Hematopoietic multipotent progenitor cell treated with erythropoietin and hydrocortisone succinate and interleukin-3 and kit ligand, for 6 days (in vitro differentiated cells): ENCODE measurements at places on chromosomes 1 and 21.

DNA sequence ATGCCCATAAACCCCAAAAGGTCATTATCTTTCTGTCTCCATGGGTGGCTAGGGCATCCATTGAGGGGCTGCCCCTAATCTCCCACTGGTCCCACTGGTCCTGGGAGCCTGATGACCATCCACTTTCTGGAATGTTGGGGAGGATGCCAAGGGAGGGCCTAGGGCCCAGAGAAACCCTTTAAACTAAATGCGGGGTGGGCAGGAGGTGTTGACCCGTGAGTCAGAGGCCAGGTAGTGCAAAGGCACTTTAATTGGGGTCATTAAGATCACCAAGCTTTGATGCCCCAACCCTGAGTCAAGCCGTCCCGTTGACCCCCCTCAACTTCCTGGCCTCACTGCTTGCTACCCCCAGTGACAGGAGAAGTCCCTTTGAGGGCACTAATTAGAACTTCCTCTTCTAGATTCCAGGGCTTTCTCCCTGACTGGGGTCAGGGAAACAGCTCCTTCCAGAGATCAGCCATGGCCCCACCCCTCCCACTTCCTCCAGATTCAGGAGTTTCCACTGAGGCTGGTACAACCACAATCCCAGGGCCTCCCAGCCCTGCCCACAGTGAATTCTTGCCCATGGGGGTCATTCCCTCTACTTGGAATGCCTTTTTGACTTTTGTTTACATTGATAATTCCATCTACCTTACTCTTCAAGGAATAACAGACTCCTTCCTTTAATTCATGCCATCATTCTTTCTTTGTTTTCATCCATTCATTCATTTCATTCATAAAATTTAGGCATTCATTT lies 15.5 kb upstream of the SERINC2 start:
- no peak for DNase-seq

DNA sequence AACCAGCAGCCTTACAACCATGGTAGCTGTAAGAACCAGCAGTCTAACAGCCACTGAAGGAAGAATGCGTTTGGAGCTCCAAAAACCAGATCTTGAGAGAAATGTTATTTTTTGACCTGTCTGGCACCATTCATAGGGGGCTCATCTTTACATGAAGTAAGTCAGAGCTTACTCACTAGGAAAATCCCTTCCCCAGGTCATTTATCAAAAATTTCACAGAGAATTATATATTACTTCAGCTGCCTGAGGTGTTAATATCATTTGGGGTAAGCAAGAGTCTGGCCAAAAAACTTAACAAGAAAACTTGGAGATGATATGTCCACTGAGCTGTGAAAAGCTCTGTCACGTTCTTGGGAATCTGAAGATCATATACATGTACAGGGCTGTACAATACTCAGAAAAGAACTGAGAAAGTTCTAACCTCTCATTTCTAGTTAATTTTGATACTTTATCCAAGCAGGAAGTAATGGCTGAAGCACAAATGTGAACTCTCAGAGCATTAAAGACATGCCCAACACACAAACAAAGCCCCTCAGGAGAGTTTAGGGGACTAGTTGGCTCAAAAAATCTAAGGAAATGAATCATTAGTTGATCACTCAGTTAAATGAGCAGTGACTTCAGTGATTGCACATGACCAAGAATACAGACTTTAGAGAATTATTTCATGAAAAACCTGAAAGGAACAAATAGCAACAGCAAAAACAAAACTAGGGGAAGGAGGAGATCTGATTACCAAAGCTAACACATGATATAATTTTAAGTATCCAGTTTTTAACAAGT lies 681.1 kb downstream of the LTN1 start:
- no peak for DNase-seq

DNA sequence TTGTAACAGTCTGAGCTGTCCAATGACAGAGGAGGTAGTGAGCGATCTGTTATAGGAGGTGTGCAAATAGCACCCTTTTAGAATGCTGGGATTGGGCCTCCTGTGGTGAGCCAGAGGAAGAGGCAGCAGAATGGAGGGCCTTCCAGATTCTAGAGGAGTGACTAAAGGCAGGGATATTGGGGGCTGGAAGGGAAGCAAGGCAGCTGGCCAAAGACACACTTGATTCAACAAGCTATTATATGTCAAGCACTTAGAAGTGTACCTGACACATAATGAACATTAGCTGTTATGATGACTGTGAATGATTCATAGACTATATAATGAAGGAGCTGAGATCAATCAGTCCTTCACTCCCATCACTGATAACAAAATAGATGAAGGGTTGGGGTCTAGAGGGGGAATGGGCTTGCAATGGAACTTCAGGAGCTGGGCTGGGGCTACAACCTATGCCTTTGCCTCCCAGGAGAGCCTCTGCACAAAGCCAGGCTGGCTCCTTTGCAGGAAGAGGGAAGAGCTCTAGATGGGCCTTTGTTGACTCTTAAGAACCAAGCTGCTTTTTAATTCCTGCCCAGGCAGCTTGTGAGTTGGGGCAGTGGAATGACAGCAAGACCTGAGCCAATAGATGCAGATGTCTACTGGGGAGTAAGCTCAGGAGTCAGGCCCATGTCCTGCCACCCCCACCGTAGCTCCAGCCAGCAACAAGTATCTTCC lies 2.3 kb upstream of the MKNK1 start:
- no peak for DNase-seq

GRCh38 chr1:213269829-213270228 lies 218.8 kb downstream of the RPS6KC1 start:
- peak; percentile 21 for DNase-seq

DNA sequence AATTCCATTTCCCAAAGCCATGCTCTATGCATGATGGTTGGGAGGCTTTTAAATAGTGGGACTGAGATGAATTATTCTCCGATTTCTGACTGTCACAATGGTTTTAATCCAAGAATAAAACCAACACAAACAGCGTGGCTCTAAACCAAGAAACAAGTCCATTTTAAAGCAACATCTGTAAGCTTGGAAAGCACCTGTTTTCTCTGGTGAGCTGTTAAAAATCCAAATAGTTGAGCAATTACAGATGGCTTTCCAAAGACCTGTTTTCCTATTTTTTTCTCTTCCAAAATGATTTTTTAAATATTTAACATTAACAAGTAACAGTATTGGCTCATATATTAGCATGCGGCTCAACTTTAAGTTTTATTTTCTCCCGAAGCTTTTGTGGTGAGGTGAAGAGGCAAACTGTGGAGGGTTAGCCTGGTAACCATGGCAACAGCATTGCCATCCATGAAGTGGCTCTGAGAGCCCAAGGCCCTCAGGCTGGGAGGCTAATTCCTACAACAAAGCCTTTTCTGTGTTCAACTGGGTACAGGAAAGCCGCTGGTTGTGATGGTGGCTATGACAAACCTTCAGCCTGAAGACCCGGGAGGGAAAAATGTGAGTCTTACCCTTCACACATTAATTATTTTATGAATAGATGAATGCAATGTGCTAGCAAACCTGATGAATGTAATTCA lies 56.7 kb upstream of the B3GALT5 start:
- DNase-seq: no peak

DNA sequence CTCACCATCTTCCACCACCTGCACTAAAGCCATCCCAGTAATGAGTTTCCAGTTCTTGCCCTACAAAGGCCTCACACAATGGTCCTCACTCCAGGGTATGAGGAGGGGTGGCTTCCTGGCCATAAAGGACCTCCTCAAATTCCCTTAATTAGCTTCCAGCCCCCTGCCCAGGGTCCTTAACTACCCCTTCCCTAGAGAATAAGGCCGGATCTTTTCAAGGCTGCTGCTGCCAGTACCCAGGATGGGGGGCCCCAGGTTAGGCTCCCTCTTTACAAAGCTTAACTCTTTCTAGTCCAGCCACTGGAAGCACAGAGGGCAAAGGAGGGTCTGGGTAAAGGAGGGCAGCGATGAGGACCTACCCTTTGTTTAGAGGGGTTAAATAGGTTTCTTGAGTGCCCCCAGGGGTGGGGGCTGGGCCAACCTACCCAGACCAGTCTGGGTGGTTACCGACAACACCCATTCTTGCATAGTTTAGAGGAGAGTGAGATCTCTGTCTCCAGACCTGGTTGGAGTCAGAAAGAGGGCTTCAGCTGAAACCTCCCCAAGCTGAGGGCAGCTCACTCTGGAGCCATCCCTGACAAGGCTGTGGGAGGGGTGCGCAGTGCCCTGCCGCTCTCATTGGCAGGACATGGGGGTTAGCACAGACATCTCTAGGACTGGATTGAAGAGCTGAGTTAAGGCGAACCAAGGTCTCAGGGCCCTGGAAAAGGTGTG lies 7.1 kb downstream of the BLACAT1 start:
- no peak for DNase-seq

- DNase-seq: peak; percentile 5
Measured at GRCh38 chr1:97050506-97050905, 328.9 kb downstream of the PTBP2 start.

DNA sequence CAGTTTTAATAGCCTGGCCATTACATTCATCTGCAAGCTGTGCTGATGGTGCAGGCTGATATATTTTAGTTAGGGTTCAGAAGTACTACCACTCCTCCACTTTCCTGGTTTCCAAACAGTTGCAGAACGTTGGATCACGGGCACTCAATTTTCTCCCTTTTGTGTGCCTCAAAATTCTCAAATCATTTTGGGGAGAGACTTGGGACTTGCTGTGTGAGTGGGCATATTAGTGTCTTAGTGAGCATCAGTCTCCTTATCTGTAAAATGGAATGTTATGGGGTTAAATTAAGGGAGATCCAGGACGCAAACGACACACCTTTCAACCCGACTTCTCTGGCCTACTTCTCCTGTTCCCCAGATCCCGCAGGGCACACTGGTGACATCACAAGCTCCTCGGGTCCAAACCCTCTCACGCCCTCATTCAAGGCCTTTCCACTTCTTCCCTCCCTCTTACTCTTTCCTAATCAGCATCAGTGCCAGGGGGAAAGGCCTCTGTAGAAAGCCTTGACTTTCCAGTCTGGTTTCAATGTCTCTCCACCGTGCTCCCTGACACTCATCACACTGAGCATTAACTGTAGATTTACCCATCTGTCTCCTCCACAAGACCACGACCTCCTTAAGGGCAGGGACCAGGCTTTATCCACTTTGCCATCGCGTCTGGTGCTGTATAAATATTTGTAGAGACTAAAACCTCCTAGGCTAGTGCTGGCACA lies 1.2 kb downstream of the PIGP start:
- peak; percentile 53 for DNase-seq

GRCh38 chr1:198196630-198197029 lies 39.8 kb downstream of the NEK7 start:
- DNase-seq: no peak

DNA sequence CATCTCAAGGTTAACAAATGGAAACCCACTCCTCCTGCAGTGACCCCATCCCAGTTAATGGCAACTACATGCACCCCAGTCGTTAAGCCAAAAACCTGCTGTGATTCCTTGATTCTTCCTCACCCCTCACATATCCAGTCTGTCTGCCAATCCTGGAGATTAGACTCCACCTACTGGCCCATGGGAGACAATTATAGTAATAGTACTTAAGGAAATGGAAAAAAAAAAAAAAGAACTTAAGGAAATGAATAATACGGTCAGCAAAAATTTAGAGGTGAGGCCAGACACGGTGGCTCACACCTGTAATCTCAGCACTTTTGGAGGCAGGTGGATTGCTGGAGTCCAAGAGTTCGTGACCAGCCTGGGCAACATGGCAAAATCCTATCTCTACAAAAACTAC lies 7.0 kb downstream of the NOL9 start:
- DNase-seq: no peak

DNA sequence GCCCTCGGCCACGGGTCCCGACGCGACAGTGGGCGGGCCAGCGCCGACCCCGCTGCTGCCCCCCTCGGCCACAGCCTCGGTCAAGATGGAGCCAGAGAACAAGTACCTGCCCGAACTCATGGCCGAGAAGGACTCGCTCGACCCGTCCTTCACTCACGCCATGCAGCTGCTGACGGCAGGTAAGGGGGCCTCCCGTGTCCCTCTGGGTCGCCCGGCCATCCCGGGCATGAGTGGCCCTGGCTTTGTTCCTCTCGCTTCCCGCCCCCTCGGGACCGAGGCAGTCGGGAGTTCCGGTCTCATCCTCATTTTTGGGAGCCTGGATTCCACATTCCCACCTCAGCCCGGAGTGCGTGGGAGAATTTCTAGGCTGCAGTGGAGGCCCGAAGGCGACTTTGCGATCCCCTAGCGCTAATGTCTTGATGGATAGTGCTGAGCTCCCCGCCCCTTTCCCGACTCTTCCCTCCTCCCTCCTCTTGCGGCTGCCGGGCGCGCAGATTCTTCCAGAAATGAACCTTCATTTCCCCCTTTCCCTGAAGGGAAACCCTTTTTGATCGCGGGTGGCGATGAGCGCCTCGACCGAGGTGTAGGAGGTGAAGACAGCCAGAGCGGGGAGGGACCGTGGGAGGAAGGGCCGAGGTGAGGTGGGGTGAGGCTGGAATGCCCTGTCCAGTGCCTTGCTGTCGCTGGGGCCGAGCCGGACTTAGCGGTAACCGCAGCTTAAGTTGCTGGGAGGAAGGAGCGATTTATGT lies 705 bp downstream of the KHDRBS1 start:
- peak; percentile 55 for DNase-seq

DNA sequence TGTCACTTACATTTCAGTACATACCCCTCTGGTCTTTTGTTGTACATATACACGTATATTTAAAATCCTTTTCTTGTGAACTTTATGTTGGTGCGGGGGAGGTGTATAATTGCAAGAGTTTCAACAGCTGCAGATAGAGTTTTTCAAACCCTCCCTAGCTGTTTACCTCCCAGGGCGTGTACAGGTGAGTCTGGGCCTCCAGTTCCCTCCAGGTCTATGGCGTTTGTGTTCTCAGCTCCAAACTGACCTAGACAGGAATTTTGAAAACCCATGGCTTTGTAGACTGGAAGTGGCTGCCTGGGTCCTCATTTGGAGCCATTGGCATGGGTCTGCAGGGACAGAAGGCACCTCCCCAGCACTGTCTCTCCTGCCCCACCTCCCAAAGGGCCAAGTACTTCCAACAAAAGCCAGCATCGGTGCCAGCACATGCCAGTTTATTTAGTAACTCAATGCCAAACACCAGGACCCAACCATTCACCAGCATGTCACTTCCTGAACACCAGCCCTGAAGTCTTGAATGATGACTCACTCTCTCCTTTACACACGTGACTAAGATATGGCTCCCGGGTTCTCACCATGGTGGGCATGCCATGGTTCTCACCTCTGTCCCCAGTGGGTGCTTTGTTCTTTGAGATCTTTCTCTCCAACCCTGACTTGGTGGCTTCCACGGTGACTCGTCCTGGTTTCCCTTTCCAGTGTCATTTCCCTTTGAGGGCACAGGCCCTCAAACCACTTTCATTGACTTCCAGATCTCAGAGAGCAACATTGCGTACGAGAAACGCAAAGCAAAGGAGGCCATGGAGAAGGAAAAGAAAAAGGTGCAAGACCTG lies 57.3 kb upstream of the EFHD2 start:
- peak; percentile 55 for DNase-seq

DNA sequence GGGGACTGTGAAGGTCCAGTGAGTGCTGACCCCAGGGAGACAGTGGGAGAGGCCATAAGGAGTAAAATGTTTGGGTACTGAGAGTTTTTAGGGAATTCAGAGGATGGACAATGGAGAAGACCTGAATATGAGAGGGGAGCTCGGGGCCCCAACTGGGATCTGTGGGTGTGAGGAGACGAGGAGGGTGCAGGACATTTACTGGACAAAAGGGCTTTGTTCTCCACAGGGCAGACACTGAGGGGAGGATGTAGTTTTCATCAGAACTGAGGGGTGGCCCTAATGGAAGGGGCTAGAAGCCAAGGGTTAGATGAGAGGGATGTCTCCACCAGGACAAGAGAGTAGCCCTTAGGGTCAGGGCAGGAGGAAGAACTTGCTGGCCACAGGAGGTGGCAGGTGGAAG lies 30.0 kb downstream of the TMCC2 start:
- DNase-seq: no peak
